ENCODE measurements at places on chromosomes 16 and 17.

DNA sequence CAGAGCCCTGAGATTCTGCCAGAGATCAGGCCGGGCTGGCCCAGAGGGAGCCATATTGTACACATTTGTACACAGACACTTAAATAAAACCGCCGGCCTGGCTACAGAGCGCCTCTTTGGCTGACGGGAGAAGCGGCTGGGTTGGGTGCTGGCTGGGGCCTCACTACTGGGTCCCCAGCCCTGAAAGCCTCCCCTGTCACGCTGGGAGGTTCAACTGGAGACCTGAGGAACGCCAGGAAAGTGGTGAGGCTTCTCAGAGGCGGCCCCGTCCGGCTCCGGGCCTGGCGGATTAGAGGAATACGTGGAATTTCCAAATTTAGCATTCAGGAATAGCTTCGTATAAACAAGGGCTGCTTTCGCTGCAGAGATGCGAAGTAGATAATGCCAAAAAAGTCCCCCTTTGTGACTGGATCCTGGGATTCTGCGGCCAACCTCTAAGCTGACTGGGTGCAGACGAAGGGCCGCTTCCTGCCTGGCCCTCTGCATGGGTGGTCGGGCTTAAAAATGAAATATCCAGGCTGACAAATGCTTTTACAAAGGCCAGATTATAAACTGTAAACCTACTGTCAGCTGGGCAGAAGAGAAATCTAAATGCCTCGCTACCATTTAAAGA lies 252.4 kb downstream of the IRF8 start:
- DNase-seq = no peak

DNA sequence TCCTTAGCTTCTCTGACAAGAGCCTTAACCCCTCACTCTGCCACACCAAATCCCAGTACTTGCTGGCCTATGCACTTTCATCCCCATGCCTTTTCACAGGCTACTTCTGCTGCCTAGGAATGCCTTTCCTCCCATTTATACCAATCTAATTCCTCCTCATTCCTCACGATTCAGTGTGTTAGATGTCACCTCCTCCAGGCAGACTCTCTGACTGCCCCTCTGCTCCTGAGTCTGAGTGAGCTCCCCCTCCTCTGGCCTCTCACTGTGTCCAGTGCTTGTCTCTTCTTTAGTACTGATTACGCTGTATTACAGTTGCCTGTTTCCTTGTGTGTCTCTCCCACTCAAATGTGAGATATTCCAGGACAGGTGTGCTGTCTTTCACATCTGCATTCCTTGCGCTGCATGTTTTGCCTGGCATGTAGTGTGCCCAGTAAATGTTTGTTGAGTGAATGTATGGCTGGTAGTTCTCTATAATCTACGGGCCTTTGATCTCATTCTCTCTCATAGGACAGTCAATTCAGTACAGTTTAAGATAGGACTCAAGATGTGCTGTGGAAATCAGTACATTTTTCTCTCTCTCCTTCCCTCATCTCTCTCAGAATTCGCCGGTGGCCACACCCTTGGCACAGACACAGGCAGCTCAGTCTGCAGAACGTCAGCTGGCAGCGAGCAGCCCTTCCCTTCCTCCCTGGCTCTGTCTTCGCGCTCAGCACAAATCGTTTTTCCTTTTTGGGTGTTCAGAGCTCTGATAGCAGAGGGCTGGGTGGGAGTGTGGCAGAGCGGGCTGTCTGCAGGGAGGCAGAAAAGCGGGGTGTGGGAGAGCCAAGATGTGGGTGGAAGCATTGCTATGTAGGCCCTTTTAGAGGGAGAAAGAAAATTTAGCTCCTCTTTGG lies 18.5 kb downstream of the ARL4D start:
- DNase-seq = no peak

GRCh38 chr17:7807206-7807605 lies 26.8 kb upstream of the KDM6B start:
- no peak for DNase-seq

- no peak for DNase-seq
Measured at GRCh38 chr17:66834919-66835454, at the start of gene CACNG5. TSS of gene CACNG5 (plus strand) at chr17:66835117. CDS start at chr17:66877333, 42,216 bp downstream.

DNA sequence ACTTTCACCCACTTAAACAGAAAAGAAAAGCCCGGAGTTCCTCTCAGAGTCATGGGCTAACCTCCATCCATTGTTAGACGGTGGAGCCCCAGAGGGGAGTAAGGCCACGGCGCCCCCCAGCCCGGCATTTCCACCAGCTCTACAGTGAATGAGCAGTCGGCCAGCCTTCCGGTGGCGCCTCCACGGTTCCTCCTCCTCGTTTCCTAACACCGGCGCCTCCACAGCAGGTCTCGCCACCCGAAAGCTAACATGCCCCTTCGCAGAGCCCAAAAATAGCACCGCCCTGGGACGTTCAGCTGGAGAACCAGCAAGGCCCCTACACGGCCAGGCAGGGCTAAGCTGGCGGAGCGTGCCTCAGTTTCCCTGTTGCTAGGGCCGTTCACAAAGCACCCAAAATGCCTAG lies 858 bp downstream of the MMD start:
- DNase-seq = peak; percentile 29

DNA sequence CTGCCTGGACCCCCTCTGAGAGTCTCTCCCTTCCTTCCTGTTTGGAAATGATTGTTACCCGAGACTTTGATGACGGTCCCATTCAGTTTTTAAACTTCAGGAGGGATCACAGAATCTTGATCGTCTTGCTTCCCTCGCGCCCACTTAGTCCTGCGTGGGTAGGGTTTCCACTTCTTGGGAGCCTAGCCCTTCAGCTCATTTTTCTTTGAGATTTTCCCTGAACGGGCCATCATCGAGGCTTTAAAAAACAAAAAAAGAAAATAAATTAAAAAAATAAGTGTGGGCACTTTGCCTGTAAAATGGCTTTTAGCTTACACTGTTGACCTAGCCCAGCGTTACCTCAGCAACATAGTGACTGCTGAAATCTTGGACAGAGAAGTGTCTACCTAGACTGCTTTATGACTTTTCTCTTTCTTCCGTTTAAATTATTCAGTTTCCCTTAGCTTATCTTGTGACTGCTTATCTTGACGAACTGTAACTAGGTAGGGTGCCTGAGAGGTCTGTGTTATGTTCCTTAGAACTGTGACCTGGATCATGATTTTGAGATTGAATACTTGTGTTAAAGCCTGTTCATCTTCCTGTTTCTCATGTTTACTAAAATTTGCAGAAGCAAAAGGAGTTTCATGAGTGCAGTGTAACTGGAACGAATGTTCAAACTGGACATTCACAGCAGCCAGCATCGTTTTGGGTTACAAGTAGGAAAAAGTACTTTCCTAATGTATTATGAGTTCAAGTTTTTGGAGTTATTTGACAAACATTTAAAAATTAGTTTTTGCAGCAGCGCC lies 874 bp downstream of the WWP2 start:
- DNase-seq = no peak

- DNase-seq = no peak
Measured at GRCh38 chr16:2597560-2597902, 59.7 kb downstream of the PDPK1 start.

DNA sequence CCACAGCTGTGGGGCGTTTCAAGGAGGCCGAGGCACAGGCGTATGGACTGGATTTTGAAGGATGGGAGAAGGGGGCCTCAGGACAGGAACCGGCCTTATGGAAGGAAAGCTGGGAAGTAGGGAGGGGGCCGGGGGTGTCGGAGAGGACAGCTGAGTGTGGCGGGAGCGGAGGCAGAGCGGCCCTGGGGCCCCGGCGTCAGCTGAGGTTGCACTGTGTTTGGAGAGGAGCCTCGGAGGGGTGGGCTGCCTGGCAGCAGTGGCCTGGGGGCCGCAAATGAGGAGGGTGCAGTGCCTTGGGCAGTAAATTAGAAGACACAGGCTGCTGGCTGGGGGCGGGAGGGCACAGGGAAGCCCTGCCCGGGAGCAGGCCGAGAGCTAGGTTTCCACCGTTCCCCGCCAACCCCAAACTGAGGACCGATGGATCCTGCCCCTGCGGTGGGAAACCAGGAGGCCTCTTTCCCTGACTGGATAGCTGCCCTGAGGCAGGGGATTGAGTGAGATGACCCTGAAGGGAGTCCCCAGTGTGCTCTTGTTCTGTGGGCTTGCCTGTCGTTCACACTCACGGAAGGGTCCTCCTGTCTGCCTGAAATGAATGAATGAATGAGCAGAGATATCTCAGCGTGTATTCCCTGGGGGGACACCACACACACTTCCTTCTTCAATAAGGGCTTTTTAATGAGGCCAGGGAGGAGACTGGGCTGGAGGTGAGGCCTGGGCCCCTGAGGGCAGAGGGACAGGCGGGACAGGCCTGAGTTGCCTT lies 18.4 kb downstream of the FOXJ1 start:
- no peak for DNase-seq

DNA sequence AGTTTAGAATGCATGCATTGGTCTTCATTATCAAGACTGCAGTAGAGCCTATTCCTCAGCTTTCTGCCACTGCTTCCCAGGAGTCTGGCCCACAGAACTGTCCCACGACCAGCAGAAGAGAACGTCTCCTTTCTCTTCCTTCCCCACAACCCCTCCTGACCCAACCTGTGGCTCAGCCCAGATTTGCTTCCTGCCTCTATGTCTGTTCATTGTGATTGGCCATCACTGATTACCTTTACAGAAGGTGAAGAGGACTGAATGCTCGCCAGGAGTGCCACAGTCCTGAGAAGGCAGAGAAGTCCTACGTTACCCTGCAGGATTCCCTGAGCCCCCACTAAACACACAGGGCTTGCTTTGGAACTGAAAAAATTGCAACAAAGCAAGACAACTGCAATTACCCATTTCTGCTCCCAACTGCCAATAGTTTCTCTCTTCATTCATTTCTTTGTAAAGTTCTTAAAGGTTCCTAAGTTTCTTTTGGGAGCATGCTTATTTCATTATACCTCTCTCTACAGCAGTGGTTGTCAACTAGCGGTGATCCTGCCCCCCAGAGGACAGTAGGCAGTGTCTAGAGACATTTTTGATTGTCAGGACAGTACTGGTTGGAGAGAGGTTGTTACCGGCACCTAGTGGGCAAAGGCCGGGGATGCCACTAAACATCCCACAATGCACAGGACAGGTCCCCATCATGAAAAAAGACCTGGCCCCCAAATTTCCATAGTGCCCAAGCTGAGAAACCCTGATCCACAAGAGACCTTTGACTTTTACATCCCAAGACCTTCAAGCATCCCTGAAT lies 4.5 kb upstream of the NAT9 start:
- peak; percentile 29 for DNase-seq

DNA sequence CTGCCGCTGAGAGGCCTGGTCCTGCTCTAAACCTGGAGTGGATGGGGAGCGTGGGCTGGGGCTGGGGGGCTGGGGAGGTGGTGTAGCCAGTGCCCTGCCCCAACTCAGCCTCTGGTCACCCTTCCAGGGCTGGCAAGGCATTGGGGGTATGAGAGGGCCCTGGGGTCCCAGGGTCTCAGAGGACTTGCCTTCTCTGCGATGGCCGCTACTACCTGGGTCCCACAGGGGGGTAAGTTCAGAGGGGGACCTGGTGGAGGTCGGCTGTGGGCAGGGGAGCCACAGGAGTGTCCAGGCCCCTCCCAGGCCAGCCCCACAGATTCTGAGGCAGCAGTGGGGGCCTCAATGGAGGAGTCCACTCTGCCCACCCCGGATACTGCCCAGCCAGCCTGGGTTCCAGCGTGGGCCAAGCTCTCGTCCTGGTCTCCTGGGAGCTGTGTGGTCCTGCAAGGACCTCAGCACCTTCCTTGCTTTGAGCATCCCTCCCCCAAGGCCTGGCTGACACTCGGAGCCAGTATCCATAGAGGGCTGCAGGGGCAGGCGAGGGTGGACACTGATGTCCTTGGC lies 20.5 kb downstream of the JPH3 start:
- DNase-seq = no peak

GRCh38 chr16:66488505-66488904 lies 61.4 kb downstream of the BEAN1 start:
- no peak for DNase-seq

- no peak for DNase-seq
Measured at GRCh38 chr16:87982581-87983041, 31.4 kb downstream of the BANP start.

GRCh38 chr16:55502801-55503366 lies 6.0 kb upstream of the LPCAT2 start:
- no peak for DNase-seq

DNA sequence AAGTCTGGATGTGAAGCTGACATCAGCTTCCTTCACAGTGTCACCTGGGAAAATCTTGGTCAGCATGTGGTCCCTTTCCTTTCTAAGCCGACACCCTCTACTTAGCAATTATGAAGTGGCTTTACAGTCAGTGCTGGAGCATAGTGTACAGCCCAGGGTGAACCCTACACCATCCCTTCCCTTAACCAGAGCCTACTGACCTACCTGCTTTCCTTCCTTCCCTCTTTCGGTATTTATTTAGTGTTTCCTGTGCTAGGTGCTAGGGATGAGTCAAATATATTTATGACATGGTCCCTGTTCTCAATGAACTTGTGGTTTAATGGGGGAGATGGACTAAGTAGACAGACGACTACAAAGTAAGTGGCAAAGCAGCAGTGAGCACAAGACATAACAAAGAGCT lies 77.5 kb downstream of the CDK5R1 start:
- no peak for DNase-seq

Measured in CD4-positive, CD25-positive, alpha-beta regulatory T cell (primary cell).